ENCODE measurements at places on chromosomes 12 and 14.

GRCh38 chr12:3432176-3432742, 58.7 kb upstream of the PRMT8 start:
- no peak for DNase-seq

GRCh38 chr12:49828133-49829091, at the start of gene NCKAP5L:
Gene NCKAP5L (minus strand): TSS chr12:49828413. CDS start chr12:49804044, 24,369 bp downstream.
- DNase-seq, result peak; percentile 93

DNA sequence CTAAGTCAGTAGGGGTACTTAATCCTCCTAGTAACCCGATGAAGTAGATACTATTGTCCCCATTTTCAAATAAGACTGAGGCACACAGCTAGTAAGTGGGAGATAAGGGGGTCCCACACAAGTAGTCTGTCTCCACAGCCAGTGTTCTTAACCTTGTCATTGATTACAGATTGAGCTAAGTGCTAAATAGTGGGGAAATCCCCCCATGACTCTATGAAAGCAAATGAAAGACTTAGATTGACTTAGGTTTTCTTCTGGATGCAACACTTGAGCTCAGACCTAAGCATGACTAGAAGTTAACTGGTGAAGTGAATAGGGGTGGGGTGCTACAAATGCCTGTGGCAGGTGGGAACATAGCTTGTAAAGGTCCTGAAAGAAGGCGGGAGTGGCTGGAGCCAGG, 73.8 kb downstream of the SYNE2 start:
- DNase-seq, result no peak

DNA sequence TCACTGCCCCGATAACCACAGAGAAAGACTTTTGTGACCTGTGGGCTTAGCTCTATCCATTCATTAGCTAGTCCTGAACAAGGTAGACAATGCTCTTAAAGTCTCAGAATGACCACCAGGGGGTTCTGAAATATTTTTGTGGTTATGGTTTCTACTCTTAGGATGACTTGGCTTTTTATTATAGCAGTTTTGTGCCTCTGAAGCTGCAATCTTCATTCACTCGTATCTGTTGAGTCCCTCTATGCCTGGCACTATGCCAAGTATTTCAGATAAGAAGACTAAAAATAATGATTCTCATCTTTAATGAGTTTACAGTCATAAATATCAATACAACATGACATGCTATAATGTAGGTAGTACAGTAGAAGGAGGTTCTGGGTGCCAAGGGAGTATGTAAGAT, 130.8 kb upstream of the TRHDE start:
- no peak for DNase-seq

GRCh38 chr12:2970744-2971143, 11.5 kb downstream of the TEAD4 start:
- no peak for DNase-seq

GRCh38 chr12:193261-193660, 20.7 kb downstream of the SLC6A12 start:
- DNase-seq, result no peak

- DNase-seq, result no peak
Observed at GRCh38 chr12:53123578-53124351, 20.5 kb downstream of the SOAT2 start.

DNA sequence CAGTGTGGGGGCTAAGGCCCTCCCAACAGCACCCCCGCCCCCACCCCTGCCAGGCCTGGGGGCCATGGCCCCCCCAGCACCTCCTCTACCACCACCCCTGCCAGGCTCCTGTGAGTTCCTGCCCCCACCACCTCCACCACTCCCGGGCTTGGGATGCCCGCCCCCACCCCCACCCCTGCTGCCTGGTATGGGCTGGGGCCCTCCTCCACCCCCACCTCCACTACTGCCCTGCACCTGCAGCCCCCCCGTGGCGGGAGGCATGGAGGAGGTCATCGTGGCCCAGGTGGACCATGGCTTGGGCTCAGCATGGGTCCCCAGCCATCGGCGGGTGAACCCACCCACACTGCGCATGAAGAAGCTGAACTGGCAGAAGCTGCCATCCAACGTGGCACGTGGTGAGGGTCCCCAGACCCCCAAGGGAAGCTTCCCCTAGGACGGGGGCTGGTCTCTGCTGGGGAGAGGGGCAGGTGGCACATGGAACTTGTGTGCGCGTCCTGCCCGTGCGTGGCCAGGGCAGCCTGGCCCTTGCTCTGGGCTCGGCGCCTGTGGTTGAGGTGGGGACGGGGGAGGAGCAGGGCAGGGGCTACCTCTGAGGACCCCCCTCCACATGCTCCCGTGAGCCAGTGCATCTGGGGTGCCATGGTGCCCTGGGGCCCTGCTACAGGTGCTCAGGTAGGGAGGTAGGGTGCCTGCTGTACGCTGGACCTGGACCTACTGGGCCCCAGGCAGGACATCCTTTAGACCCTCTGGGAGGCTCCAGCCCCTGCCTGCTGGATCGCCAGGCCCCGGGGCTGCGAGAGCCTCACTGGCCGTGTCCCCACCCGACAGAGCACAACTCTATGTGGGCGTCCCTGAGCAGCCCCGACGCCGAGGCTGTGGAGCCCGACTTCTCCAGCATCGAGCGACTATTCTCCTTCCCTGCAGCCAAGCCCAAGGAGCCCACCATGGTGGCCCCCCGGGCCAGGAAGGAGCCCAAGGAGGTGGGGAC, 16.1 kb upstream of the ADSS1 start:
- DNase-seq, result peak; percentile 63

Measured in NCI-H1417 (cell line).